ENCODE measurements at places on chromosomes 7 and 10. TPM values are rescaled to one million over a fixed set of nuclear protein-coding genes. Genes with fewer than 3 reads are reported as not detected.

- no peak for DNase-seq
Observed at GRCh38 chr10:215444-215843, 80.2 kb downstream of the ZMYND11 start.

GRCh38 chr7:134469622-134470021 is 10.7 kb upstream of the AKR1B1 start:
- DNase-seq: no peak

DNA sequence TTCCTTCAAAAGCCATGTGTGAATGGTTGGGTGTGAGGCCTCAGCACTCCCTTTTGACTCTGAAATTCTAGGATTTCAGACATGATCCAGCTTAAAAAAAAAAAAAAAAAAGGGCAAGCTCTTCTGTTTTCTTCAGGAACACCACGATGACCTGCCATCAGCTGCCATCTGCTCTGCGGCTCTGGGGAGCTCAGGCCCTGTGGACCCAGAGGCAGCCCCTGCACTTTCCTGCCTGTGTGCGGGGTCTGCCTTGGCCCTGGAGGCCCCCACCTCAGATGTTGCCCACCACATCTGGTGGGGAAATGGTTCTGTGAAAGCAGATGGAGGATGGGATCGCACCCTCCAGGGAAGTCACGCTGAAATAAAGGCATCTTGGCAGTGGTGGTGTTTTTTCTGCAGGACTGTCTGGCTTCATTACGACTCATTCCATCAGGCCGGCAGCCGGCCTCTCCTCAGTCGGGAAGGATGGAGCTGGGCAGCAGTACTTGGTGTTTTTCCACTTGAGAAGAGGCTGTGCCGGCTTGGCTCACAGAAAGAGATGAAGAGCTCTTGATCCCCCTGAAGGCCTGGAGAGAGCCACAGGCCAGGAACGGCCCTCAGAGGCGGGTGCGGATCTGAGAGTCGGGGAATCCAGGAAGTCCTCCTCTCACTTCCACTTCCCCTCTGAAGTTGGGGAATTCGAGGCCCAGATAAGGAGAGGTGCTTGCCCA is 66.1 kb upstream of the AQP1 start:
- no peak for DNase-seq

- no peak for DNase-seq
Observed at GRCh38 chr7:132915647-132916046, 166.2 kb downstream of the CHCHD3 start.

The GARS1 gene
- polyA plus RNA-seq: 98.0 TPM

DNA sequence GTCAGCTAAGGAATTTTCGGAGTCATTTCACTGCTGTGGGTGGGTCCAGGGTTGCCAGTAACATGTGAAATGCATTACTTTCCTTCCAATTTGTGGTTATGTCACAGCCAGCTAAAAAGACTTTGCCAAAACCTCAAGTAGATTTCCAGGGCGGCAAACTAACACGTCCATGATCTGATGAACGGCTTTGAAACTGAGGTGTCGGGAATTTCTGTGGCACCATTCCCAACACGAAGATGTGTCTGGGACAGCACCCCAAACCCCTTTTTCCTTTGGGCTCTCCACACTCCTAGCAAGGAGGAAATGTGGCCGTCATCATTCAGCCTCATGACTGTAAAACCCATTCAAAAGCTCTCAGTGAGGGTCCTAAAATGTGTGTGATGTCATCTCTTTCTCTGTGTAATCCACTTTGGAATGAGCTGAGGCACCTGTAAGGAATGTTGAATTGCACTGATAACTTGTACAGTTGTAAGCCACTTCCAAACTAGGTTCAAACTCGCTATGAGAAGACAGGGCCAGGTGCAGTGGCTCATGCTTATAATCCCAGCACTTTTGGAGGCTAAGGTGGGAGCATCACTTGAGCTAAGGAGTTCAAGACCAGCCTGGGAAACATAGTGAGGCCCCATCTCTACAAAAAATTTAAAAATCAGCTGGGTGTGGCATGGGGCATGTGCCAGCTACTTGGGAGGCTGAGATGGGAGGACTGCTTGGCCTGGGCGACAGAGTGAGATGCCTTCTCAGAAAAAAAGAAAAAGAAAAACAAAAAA is 146.1 kb upstream of the FRMD4A start:
- DNase-seq: no peak

Measured in renal cortex interstitium (tissue), 15 donors.